Muscle of leg (tissue), 16 donors: ENCODE measurements at places on chromosomes 6 and 20. TPM values are rescaled to one million over a fixed set of nuclear protein-coding genes. Genes with fewer than 3 reads are reported as not detected.

DNA sequence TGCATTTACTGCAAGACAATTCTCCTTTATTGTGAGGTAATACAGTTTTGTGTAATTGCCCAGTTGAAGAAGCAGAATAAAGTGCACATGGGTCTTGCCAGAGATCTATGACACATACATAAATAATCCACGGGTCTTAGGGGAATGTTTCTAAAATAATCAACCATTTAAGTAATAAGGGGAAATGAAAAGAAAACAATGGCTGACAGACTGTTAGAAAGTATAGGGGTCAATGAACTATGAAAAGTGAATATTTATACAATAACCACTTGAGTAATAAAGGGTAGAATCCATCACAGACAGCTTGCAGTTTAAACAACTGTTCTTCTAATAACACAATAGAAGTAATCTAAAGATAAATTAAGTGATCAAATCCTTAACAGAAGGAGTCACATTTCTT, 477.2 kb downstream of the EYS start:
- no peaks in the 10 kb centered on the region for H3K4me1 ChIP-seq
- H3K36me3 ChIP-seq = no peaks in the 10 kb centered on the region
- DNase-seq = no peak

- no peaks in the 10 kb centered on the region for H3K36me3 ChIP-seq
- H3K4me1 ChIP-seq = no peaks in the 10 kb centered on the region
- no peak for DNase-seq
These were observed 101.1 kb upstream of the LRFN2 start for GRCh38 chr6:40688214-40688761.

DNA sequence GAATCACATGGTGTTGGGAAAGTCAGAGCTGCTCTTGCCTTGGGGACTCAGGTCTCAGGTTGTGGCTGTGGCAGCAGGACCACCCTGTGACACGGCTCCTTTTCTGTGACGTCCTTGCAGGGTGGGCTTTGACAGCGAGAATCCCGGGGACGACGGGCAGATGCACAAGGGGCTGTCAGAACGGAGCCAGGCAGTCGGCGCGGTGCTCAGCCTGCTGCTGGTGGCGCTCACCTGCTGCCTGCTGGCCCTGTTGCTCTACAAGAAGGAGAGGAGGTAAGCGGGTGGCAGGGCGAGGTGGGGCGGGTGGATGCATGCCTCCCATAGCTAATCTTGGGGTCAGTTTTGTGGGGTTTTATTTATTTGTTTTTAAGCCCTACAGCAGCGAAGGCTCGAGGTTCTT, 19.2 kb upstream of the SLC22A1 start:
- H3K27me3 ChIP-seq = no peaks in the 10 kb centered on the region
- DNase-seq = no peak
- no peak overlapping the region for H3K27ac ChIP-seq
- H3K4me1 ChIP-seq = no peaks in the 10 kb centered on the region
- H3K4me3 ChIP-seq = no peak overlapping the region

DNA sequence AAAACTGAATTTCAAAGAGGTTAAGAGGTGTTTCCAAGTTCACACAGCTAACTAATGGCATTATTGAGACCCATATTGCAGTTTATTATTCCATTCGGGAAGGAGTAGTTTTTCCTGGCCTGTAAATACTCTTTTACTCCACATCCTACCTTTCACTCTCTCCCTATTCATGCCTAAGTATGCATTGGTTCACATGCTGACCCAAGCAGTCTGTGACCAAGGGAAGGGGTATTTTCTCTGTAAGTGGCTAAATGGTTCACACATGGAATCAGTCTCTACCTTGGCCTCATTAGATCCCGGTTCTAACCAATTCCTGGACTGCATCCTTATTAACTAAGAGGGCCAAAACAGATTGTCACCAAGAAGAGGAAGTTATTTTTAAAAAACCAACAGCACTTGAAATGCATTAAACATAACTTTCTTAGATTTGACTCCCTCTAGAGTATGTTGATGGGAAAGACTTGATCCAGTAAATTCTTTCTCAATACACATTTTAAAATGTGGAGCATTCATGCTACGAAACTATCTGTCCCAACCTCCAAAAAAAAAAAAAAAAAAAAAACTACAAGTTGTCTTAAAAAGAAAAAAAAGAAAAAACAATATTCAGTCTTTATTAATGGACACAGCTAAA, 17.8 kb upstream of the RSPO3 start:
- no peaks in the 10 kb centered on the region for H3K36me3 ChIP-seq
- no peak overlapping the region for H3K4me3 ChIP-seq
- H3K27ac ChIP-seq = no peak overlapping the region
- no peaks in the 10 kb centered on the region for H3K4me1 ChIP-seq
- H3K27me3 ChIP-seq = no peaks in the 10 kb centered on the region
- peak; percentile 57 for DNase-seq

SALL4 gene
- 0.36 TPM for polyA plus RNA-seq

HRH3 gene
- 0.60 TPM for polyA plus RNA-seq

CST5 gene
- not detected for polyA plus RNA-seq

AFG1L gene
- 4.4 TPM for polyA plus RNA-seq

GTSF1L gene
- polyA plus RNA-seq = not detected

NOX3 gene
- polyA plus RNA-seq = not detected

DNA sequence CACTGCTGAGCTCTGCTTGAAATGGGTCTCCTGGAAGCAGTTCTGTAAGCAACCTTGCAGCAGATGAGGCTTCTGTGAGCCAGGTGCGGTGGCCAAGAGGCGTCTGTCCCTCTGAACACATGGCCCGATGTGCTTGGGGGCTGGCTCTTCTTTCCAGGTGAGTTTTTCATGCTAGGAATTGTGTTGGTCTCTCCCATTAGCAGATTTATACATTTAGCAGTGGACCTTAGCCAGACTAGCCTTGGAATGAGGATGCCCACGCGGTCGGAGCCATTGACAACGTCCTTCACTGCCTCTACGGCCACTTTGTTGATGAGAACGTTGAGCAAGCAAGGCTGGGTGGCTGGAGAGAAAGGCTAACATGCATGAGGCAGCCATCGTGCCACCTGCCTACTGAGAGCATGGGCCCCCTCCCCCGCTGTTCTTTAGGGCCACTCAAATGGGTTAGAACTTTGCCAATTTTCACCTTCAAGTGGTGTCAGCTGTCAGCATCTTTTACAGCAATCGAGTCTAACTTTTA, 33.5 kb downstream of the ERMARD start:
- H3K36me3 ChIP-seq = peaks cover 11% of the 10 kb centered on the region
- H3K27ac ChIP-seq = no peak overlapping the region
- no peak for DNase-seq
- no peak overlapping the region for H3K4me3 ChIP-seq
- peaks cover 3% of the 10 kb centered on the region for H3K4me1 ChIP-seq
- H3K27me3 ChIP-seq = peaks cover 7% of the 10 kb centered on the region

DNA sequence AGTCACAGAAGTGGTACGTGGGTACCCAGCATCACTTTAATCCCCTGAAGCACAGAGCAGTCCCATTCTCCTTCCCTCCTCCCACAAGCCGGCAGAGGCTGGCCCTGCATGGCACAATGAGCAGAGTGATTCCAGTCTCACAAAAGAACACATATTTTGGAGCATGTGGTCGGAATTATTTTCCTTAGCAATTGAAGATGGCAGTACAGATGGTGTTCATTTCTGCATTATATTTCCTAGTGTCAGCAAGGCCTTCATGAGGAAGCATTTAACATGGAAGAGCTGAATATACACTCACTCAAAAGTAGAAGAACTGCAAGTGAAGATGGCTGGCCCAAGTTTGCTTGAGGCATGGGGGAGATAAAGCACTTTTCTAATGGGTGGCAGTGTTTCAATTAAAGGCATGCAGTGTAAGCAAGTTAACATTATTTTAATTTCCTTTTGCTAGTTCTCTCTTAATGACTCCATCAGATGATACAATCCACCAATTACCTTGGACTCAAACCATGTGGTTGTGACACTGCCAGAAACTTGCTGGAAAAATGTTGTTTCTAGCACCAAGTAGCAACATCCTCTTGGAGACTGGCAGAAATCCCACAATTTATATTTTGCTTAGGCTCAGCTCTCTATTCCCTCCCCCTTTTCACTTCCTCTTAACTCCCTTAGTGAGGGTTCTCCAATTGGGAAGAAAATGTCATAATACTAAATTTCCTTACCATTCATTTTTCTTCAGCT, 74.4 kb downstream of the ARHGAP18 start:
- peaks cover 6% of the 10 kb centered on the region for H3K4me1 ChIP-seq
- H3K27me3 ChIP-seq = no peaks in the 10 kb centered on the region
- peak overlapping the region; percentile 89 for H3K27ac ChIP-seq
- H3K4me3 ChIP-seq = no peak overlapping the region

GRCh38 chr6:28251661-28252008, 434 bp downstream of the ZKSCAN4 start:
- DNase-seq = no peak
- H3K27me3 ChIP-seq = peaks cover 3% of the 10 kb centered on the region
- peak overlapping the region; percentile 86 for H3K4me3 ChIP-seq
- peaks cover 11% of the 10 kb centered on the region for H3K4me1 ChIP-seq
- H3K36me3 ChIP-seq = peaks cover 16% of the 10 kb centered on the region

LTB gene
- polyA plus RNA-seq = 2.1 TPM

MEP1A gene
- 5.8 TPM for polyA plus RNA-seq

SCRT2 gene
- not detected for polyA plus RNA-seq

PXDC1 gene
- 20.3 TPM for polyA plus RNA-seq

LY6G6F gene
- polyA plus RNA-seq = not detected

OTOR gene
- 0.16 TPM for polyA plus RNA-seq

DNA sequence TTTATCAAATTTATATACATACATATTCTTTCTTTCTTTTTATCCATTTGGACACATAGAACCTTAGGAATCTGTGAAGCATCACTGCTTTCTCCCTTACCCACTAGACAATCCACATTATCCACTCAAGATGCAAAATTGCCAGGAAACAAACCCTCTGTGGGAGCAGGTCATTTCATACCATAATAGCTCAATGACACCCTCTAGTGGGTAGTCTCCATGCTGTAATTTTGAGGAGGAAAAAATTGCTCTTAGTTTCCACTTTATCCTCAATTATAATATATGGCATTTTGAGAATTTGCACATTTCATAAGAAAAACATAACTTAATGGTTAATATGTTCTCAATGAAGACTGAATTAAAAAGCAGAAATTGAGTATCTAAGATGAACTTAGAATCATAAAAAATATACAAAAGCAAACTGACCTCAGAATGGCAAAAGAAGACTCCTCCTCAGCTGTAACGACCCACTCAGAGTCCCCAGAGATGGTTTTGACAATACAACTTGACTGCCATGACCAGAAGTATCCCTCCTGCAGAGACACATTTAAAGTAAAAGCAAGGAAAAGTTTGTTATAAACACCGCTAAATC, 164.1 kb downstream of the FRK start:
- H3K4me1 ChIP-seq = no peaks in the 10 kb centered on the region
- DNase-seq = peak; percentile 64
- no peaks in the 10 kb centered on the region for H3K36me3 ChIP-seq
- no peak overlapping the region for H3K27ac ChIP-seq
- no peaks in the 10 kb centered on the region for H3K27me3 ChIP-seq
- H3K4me3 ChIP-seq = no peak overlapping the region

DNA sequence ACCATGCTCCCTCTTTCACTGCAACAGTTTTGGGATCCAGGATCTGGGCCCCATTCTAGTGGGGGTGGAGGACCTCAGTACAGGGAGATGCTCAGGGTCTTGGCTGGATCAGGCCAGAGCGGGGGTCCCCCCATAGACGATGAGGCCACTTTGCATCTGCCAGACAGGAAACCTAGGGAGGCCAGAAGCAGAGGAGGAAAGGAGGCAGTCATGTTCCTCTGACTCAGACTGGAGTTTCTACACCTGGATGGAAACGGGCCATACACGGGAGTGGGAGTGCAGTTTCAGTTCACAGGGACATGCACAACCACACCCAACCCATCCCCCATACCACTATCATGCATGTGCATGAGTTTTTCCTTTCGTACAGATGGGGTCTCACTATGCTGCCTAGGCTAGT, 3.6 kb upstream of the EMILIN3 start:
- H3K27me3 ChIP-seq = peaks cover 21% of the 10 kb centered on the region
- H3K36me3 ChIP-seq = no peaks in the 10 kb centered on the region
- H3K4me3 ChIP-seq = no peak overlapping the region
- peaks cover 29% of the 10 kb centered on the region for H3K4me1 ChIP-seq

DNA sequence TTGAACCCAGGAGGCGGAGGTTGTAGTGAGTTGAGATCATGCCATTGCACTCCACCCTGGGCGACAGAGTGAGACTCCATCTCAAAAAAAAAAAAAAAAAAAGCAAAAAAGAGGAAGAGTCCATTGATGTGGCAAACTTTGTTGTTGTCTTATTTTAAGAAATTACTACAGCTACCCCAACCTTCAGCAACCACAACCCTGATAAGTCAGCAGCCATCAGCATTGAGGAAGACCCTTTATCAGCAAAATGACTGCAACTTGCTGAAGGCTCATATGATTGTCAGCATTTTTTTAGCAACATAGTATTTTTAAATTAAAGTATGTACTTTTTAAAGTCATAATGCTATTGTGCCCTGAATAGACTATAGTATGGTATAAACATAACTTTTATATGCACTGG, 48.8 kb downstream of the ZFP64 start:
- no peaks in the 10 kb centered on the region for H3K4me1 ChIP-seq
- no peak overlapping the region for H3K4me3 ChIP-seq
- H3K27ac ChIP-seq = no peak overlapping the region
- H3K27me3 ChIP-seq = no peaks in the 10 kb centered on the region
- no peak for DNase-seq

IMPG1 gene
- polyA plus RNA-seq = 0.11 TPM

DNA sequence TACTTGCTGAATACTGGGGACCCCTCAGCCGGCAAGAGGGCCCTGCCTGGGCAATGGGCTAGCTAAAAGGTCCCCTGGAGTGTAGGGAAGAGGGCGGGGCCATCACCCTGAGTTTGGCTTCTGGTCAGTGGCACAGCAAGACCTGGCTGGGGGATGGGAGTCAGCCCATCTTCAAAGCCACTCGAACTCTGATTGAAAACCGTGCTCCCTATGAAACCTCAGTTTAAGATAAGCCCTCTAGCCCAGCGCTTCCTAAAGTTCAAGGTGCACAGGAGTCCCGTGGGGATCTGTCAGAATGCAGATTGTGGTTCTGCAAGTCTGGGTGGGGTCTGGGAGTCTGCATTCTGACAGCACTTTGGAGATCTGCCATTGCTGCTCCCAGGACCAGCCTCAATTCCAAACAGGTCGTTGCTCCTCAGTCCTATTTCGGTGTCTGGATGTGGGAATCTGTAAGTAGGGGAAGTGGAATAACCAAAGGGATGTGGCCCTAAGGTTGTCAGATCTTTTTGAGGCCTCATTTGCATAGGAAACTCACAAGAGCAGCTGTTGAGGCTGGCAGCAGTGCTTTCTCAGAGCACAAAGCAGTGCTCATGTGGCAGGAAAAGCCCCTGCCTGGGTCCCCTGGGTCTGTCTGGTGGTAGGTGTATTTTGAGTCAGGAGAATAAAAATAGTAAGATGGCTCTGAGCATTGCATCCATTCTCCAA, 85.3 kb upstream of the SCP2D1 start:
- H3K36me3 ChIP-seq = no peaks in the 10 kb centered on the region
- no peaks in the 10 kb centered on the region for H3K27me3 ChIP-seq
- H3K4me1 ChIP-seq = no peaks in the 10 kb centered on the region
- no peak for DNase-seq
- no peak overlapping the region for H3K4me3 ChIP-seq

GRCh38 chr6:90818163-90818562, 231.3 kb upstream of the MAP3K7 start:
- no peaks in the 10 kb centered on the region for H3K27me3 ChIP-seq
- H3K27ac ChIP-seq = no peak overlapping the region
- peaks cover 2% of the 10 kb centered on the region for H3K4me1 ChIP-seq
- H3K36me3 ChIP-seq = no peaks in the 10 kb centered on the region

- H3K4me3 ChIP-seq = no peak overlapping the region
- peaks cover 34% of the 10 kb centered on the region for H3K4me1 ChIP-seq
- peak; percentile 97 for DNase-seq
- H3K27me3 ChIP-seq = no peaks in the 10 kb centered on the region
- H3K27ac ChIP-seq = peak overlapping the region; percentile 93
These were observed 21.5 kb downstream of the LAMA4 start for GRCh38 chr6:112232845-112233256.
